Activated B cell treated with CpG ODN at 0.5 μM for 24 hours (primary cell): ENCODE measurements at places on chromosomes 16 and 17.

DNA sequence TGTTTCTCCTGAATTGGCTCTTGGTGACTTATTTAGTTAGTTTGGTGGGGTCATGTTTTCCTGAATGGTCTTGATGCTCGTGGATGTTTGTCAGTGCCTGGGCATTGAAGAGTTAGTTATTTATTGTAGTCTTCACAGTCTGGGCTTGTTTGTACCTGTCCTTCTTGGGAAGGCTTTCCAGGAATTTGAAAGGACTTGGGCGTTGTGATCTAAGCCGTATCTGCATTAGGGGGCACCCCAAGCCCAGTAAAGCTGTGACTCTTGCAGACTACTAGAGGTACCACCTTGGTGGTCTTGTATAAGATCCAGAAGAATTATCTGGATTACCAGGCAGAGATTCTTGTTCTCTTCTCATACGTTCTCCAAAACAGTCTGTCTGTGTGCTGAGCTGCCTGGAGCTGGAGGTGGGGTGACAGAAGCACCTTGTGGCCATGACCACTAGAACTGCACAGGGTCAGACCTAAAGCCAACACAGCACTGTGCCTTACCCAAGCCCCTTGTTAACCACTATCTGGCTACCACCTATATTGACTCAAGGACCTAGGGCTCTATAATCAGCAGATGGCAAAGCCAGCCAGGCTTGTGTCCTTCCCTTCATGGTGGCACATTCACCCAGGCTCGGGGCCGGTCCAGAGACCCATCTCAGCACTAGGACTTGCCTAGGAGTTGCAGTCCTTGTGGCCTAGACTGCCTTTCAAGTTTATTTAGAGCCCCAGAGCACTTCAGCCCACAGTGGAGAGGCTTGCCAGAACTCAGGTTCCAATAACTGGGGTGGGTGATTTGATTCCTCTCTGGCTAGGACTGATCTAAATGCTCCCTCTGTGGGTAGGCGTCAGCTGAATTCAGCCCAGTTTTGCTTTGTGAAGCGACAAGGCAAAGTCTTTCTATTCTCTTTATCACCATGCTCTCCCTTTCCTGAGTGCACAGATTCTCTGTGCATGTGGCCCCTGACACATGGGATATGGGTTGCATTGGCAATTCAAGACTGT lies 11.0 kb downstream of the RNF135 start:
- no peak for DNase-seq

- no peak for DNase-seq
Observed at GRCh38 chr17:19533718-19534561, at the start of gene SLC47A1. SLC47A1 (plus strand) TSS chr17:19533854; CDS start chr17:19533940, 86 bp downstream.

DNA sequence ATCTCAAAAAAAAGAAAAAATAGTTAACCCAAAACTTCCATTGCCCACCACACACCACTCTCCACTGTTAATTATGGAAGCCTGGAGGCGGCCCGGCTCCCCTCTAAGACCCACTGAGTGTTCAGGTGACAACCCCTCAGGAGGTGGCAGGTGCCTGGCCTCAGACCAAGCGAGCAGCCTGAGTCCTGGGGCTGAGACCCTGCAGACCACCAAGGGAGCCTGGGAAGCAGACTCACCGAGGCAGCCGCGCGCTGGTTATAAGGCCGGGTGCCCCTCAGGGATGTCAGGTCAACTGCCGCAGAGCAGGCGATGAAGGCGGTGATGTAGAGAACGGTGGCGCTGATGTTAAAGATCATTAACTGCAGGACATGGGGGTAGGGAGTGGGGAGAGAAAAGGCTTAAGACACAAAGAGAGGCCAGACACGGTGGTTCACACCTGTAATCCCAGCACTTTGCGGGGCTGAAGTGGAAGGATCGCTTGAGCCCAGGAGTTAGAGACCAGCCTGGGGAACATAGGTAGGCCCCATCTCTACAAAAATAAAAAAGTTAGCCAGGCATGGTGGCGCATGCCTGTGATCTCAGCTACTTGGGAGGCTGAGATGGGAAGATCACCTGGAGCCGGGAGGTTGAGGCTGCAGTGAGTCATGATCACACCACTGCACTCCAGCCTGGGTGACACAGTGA lies 13.3 kb downstream of the ARL2BP start:
- no peak for DNase-seq

DNA sequence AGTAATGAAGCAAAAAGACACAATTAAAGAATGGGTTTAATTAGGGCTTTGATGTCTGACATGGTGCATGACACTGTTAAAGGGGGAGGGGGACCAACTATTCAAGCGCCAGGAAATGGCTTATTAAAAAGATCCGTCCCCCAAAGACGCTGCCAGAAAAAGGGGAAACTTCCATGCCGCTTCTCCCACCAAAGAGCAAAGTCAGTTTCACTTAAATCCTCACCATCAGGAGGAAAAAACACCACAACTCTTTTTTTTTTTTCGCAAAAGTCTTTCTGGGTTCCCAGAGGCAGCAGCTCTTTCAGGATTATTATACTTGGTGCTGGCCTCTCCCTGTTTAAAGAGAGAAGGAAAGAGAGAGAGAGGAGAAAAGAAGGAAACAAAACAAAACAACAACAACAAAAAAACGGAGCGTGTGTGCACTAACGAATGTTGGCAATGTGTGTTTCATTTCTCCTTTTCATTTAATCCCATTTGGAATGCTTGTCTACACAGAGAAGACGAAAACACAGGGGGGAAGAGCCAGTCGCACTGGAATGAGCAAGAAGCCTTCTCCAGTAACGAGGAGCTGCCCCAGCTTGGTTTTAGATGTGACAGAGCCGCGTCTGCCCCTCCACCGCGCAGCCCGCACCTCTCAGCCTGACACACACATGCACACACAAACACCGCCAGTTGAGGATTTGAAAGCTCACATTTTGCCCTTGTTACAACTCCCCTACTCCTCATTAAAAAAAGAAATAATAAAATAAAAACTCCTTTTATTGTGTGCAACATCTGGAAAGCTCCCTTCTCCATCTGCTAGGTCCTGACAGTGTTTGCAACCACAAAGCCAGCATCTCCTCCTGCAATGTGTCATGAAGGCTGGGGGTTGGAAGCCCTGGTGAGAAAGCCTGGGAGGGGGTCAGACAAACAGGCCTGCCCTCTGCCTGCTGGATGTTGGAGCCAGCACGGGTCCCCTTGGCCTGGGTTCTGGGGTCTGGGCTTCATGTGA lies 32.7 kb upstream of the AXIN2 start:
- DNase-seq: no peak

- no peak for DNase-seq
Observed at GRCh38 chr16:1645914-1646525, 32.1 kb upstream of the JPT2 start.

- no peak for DNase-seq
Observed at GRCh38 chr16:12252616-12253015, 276.1 kb downstream of the SNX29 start.

DNA sequence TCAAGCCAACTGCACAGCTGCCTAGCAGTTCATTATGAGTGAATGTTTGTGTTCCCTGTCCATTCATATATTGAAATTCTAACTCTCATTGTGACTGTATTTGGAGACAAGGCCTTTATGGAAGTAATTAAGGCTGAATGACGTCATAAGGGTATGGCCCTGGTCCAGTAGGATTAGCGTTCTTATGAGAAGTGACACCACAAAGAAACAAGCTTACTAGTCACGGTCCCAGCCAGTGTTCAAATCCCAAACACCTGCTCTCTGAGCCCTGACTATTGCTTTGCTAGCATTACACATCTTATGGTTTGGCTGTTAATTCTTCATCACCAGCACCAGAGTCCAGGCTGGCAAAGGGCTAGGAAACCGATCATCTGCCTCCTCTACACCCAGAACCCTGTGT lies 2.2 kb downstream of the ZNF668 start:
- no peak for DNase-seq

DNA sequence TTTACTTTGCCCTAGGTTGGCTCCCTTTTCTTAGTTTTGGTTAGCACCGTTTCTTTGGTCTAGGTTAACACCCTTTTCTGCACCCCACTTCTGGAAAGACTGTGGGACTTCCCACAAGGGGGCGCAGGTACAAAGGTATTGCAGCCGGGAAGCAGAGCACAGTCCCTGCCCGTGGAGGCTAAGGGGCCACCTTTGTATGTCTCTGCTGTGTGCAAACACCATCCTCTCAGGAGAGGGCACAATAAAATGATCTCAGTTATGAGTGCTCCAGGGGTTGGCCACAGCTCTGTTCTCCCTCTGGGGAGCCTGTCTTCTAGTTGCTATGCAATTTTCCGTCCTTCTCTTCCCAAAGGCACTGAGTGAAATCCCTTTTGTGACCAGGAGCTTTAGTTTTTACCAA lies 28.4 kb upstream of the TMC5 start:
- peak; percentile 22 for DNase-seq

GRCh38 chr17:77814091-77814772 lies 144.3 kb upstream of the TNRC6C start:
- DNase-seq: no peak

- no peak for DNase-seq
Observed at GRCh38 chr17:64334851-64335250, 55.8 kb downstream of the PECAM1 start.

DNA sequence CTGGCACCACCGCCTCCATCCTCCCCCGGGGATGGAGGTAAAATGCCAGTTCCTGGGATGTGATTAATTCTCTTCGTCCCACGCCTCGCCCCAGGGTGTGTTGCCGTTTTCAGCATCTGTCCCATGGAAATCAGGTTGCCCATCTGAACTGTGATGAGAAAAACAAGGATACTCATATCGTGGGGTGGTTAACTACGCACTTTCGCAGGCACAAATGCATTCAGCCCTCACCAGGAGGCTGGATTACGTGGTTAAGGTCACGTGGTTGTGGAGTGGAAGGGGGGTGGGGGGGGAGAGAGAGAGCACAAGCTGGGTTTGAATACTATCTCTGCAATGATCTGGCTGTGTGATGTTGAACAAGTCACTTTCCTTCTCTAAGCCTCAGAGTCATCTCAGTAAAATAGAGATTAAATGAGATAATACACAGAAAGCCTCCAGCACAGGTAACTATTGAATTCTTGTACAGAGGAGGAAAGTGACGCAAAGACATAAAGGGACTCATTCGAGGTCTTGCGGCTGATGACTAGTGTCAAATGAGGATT lies 74.7 kb downstream of the BMERB1 start:
- no peak for DNase-seq

DNA sequence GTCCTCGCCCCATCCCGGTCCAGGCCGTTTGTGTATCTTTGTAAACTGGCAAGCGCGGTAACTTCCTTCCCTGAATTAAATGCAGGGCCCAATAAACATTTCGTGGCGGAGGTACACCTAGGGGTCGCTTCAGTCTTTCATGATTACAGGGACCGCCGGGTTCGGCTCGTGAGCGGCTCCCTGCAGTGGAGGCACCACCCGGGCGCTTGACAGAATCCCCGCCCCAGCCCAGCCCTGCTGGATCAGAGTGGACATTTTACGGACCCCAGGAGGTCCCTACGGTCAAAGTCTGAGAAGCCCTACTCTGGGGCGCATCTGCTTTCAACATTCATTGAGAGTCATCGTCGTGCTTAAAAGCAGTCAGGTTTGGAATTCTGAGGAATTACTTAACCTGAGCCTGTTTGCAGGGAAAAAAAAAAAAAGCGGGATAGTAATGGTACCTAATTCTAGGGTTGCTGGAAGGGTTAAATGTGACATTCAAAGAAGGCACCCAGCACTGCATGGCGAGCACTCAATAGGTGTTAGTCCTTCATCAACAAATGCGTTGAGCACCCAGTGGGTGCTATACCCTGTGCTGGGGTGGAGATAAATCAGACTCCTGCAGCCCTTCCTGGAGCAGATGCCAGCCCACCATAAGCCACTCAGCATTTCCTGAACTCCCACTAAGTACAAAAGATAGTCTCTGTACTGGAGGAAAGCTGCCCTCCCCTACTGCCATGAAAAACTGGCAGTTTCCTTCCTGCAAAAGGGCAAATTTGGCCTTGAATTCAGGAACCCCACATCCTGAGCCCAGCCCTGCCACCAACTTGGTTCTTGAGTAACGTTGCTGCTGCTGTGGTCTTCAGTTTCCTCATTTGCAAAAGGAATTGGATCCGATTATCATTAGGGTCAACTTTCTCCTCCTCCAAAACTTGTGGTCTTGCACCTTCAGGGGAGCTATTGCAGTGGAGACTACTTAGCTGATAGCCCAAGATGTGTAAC lies 658 bp upstream of the DUSP3 start:
- no peak for DNase-seq

- no peak for DNase-seq
Observed at GRCh38 chr17:29393436-29393835, 3.3 kb downstream of the TAOK1 start.

GRCh38 chr16:57601801-57602478 lies 26.5 kb upstream of the ADGRG1 start:
- no peak for DNase-seq

DNA sequence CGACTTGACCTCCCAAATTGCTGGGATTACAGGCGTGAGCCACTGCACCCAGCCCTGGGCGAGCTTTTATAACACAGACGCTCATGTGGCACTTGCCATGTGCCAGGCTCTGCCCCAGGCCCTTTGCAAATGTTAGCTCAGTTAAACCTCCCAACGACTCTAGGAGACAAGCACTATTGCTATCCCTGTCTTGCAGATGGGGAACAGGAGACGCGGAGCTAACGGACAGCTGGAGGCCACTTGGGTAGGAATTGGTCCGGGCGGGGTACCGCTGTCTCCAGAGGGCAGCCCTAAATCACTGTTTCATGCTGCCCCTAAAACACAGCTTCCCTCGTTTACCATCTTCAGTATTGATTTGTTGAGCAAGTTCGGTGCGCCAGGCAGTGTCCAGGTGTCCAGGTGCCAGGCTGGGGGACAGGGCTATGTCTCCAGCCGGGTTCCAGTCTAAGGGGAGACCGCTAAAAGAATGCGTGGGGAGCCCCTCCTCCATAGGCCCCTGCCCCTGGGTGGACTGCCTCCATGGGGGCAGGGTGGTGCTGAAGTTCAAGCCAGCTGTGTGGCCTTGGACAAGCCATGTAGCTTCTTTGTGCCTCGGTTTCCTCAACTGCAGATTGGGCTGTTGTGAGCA lies 23.7 kb downstream of the TMEM235 start:
- DNase-seq: no peak

- no peak for DNase-seq
Observed at GRCh38 chr16:63512910-63513309, 1476.7 kb upstream of the CDH8 start.

GRCh38 chr17:78242024-78242742 lies 10.8 kb downstream of the TMEM235 start:
- no peak for DNase-seq

- DNase-seq: no peak
Observed at GRCh38 chr16:3578121-3578520, 918 bp upstream of the NLRC3 start.

DNA sequence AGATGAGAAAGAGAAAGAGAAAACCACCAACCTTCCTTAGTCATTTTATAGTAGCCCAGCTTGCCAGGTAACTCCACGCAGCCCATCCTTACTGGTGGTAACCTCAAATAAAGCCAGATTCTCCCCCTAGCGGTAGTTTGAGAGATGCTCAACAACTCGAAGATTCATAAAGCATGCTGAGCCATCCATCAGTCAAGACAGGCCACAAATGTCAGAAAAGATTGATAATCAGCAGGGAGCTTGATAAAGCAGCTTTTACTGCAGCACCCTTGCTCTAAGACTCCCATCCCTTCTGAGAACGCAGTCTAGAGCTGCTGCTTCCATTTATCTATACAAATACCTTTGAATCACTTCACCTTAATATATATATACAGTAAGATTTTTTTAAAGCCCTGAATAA lies 451.5 kb upstream of the HSBP1 start:
- no peak for DNase-seq

GRCh38 chr16:53056392-53056881 lies 1.6 kb downstream of the CHD9 start:
- no peak for DNase-seq
